Progenitor cell of endocrine pancreas (in vitro differentiated cells): ENCODE measurements at places on chromosomes 4 and X. TPM values are rescaled to one million over a fixed set of nuclear protein-coding genes. Genes with fewer than 3 reads are reported as not detected.

DNA sequence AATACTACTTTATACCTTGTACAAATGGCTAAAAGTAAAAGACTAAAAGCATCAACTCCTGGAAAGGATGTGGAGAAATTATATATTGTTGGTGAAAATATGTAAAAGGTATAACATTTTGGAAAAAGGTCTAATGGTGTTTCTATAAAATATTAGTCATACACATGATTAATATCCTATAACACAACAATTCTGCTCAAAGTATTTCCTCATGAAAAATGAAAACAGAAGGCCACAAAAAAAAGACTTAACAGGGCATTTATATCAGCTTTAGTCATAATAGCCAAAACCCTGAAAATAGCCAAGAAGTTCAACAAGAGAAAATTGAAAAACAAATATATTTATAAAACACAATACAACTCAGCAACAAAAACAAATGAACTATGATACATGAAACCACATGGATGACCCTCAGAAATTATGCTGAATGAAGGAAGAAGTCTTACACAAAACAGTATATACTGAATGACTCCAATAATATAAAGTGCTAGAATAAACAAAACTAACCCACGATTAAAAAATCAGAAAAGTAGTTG is 38.8 kb downstream of the TBCK start:
- DNase-seq: no peak

DNA sequence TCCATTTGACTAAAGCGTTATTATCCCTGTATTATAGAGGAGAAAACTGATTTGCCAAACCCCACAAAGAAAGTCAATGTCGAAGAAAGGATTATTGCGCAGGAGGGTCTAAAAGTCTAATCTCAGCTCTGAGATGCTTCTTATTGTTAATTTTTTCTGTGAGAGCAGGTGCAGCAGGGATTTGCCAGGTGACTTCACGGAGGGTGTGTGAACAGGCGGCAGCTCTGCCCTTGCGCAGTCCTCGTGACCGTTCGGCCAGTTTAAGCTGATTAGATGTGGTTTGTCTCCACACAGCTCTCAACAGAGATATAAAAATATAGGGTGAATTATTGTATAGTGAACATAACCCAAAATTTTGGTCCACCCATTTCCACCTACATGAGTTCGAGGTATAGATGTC is 28.5 kb downstream of the TENM3 start:
- no peak for DNase-seq

DNA sequence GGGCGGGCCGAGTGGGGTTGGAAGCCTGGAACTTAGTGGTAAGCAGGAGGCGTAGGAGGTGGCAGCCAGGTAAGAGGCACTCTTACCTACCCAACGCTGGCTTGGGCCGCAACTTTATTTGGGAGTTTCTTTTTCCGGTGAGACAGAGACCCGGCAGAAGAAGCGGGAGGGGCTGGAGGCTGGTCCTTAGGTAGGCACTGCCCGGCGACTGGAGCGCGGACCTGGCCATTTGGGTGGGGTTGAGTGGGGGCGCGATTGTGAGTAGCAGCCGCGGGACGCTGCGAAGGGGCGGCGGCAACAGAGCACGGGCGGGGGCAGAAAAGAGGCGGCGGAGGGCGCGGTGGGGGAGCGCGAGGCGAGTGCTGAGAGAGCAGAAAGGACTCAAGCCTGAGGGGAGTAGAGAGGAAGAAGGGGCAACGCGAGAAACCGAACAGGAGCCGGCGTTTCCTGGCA is 334 bp upstream of the POU4F2 start:
- DNase-seq: no peak

The MAGEA8 gene
- total RNA-seq: 0.22 TPM in 1 of 2 replicates, not detected in the other

The AVPR2 gene
- not detected in 2 replicates for total RNA-seq

The DOK7 gene
- 0.13 TPM in 1 of 2 replicates, not detected in the other for total RNA-seq

GRCh38 chr4:72031868-72032608 is at the start of gene NPFFR2:
Gene NPFFR2, plus strand, starts transcription at chr4:72032000. Its CDS starts 96,592 bp downstream, at chr4:72128592.
- DNase-seq: peak; percentile 46

GRCh38 chr4:143286701-143287571 is 49.7 kb upstream of the GAB1 start:
- DNase-seq: no peak

- no peak for DNase-seq
Measured at GRCh38 chrX:57528670-57529255, 63.0 kb upstream of the ZXDB start.

DNA sequence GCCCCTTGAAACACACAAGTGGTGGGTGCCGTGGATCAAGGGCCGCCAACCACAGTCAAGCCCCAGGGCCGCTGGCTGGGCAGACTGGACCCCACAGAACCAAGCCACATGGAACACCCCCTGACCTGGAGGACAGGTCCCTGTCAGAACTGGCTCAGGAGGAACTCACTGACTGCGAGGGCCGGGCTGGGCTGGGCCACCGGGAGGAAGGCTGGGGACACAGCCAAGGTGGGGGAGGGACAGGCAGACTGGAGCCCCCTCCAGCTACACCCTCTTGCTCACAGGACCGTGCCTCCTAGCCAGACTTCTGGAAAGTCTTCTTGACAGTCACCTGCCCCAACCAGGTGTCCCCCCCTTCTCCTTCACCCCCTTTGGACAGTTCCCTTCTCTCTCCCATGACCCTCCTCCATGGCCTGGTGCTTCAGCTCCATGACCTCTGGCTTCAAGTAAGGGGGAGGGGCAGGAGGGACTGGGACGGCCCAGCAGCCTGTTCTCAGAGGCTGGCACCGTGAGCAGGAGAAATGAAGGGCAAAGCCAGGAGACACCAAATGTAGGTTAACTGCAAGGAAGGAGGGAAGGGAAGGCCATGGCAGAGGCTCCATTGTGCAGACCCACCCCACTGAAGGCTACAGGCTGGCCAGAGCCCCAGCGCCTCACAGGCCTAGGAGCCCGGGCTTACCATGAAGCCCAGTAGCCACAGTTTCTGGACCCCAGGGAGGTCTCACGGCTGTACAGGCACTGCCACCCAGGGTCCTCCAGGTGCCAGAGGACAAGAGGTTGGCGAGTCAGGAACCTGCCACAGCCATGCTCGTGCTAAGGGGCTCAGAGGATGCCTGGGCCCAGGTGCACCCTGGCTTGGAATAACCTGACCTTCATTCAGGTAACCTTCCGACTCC is 22.6 kb upstream of the DUSP9 start:
- DNase-seq: no peak

DNA sequence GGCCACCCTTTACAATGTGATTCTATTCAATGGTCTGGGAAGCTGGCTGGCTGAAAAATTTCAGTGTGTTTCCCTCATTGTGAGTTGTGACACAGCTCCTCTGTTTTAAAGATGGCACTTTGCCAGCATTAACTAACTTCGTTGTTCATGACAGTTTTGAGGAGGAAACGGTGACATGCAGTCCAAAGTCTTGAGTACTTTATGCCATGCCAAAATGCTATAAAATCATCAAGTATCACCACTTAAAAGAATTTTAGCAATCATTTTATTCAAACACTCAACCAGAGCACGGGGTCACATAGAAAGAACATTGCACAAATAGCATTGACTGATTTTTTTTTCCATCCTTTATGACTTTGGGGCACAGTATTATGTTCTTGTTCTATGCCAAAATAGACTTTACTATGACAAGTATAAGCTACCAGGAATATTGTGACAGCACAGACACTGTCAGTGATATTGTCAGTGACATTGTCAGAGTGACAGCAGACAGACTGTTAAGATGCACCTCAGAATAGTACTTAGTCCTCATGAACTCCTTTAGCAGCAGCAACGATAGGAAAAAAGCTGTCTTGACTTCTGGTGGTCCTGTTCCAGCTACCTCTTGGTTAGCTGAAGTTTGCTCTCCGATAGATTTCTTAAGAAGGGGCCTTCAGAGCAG is 46.7 kb downstream of the CXCL13 start:
- DNase-seq: no peak

The CABS1 gene
- total RNA-seq: not detected in 2 replicates

The ANXA3 gene
- total RNA-seq: 108 and 123 TPM in 2 replicates

DNA sequence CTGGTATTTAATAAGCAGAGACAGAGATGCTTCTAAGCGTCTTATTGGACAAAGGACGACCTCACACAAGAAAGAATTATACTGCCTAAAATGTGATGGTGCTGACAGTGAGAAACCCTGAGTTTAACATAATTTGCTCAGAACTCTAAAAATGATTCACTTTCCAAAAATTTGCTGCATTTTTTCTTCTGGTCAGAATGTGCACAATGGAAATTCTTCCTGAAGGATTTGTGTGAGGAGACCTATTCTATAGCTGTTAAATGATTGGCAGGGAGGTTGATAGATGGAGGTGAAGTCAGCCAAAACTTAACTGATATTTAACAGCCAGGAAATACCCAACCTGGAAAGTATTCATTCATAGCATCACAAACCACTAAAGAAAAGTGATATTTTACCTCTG is 1.7 kb downstream of the MAGEC3 start:
- DNase-seq: no peak

The SLC10A7 gene
- total RNA-seq: 14.1 and 16.5 TPM in 2 replicates

- peak; percentile 18 for DNase-seq
Measured at GRCh38 chrX:69107231-69107739, 58.0 kb downstream of the PJA1 start.
